Lung microvascular endothelial cell (primary cell): ENCODE measurements at places on chromosomes 12 and 14. TPM values are rescaled to one million over a fixed set of nuclear protein-coding genes. Genes with fewer than 3 reads are reported as not detected.
A peak's percentile ranks its signal among the peaks of the same experiment; 100 is the strongest.

GRCh38 chr14:101070540-101071492, 167.3 kb upstream of the RTL1 start:
- DNase-seq, result no peak

GRCh38 chr12:116719731-116720528, 17.9 kb downstream of the SPRING1 start:
- DNase-seq, result no peak

PMEL gene
- total RNA-seq, result 0.20 and 0.22 TPM in 2 replicates

DNA sequence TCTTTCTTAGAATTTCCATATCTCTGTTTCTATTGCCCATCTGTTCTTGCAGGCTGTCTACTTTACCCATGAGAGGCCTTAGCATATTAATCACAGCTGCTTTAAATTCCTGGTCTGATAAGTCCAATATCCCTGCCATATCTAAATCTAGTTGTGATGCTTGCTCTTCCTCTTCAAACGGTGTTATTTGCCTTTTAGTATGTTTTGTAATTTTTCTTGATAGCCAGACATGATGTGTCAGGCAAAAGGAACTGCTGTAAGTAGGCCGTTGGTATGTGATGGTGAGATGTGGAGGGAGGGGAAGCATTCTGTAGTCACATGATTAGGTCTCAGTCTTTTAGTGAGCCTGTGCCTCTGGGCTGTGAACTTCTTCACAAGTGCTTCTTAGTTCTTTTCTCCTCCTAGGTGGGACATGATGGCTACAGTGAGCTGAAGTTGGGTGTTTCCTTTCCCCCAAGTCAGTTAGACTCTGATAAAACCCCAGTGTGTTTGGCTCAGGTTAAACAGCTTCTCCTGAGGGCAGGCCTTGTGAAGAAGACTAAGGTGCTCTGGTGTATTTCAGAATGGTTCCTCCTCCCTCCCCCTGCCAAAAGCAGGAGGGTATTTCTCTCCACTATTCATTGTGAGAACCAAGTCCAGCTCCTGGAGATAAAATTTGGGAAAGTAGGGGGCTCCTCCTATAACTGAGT, 195.9 kb upstream of the PARP11 start:
- no peak for DNase-seq

DNA sequence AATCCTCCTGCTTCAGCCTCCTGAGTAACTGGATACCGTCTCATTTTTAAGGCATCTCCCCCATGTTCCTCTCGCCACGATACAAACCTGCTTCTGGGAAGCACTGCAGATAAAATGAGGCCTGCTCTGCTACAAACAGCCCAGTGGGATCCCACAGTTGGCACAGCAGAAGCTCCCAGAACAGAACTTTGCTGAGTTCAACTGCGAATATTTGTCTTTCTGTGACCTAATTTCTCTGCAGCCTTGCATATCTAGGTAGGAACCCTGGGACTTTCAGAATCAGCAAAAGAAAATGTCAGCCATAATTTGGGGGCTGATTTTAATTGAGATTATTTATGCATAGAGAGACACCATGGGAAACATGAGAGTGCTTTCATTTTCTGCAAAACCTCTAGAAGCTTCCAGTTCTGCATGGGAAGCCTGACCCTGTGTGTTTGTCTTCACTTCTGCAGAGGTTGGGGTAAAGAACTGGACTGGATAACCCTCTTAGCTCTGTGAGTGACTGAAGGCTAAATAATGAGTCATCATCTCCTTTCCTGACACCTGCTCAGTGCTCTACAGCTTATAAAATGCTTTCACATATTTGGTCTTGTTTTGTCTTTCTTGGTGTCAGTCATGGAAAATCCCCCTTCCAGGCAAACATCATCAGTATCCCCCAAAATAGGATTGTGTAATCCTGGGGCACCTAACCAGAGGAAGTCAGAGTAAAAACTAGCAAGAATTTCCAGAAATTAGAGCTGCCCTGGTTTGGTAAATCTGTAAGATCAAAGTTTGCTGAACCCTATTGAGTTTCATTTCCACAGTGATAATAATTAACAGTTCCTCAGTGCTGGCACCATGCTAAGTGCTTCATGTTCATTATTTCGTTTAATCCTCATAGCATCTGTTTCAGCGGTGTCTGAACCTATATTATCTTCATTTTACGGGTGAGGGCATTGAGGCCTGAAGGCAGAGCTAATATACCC, 185.8 kb downstream of the SLC15A4 start:
- no peak for DNase-seq

GRCh38 chr12:2959192-2959504, at the start of gene TEAD4:
TSS of gene TEAD4 (plus strand) at chr12:2959397.
- DNase-seq, result peak; percentile 77

GRCh38 chr14:88037325-88037724, 32.4 kb downstream of the GPR65 start:
- DNase-seq, result no peak

- DNase-seq, result peak; percentile 94
Observed at GRCh38 chr12:24948757-24949722, at the start of gene BCAT1. TSS of gene BCAT1 (minus strand) at chr12:24949101. CDS start at chr12:24948932, 169 bp downstream.

DNA sequence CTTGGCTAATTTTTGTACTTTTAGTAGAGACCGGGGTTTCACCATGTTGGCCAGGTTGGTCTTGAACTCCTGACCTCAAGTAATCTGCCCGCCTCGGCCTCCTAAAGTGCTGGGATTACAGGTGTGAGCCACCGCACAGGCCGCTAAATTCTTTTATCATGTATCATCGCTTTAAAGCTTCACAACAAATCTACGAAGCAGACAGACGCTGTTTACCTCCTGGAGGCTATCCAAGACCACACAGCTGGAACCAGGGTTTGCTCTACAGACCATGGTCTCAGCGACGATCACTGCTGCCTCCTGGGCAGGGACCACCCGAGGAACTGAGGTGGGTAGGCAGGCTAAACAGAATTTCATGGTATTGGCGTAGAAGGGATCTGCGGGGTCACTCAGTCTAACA, 27.2 kb downstream of the KRT80 start:
- no peak for DNase-seq

RAB3IP gene
- 7.8 and 10.7 TPM in 2 replicates for total RNA-seq

NFATC4 gene
- 0.60 and 0.87 TPM in 2 replicates for total RNA-seq

FLRT2 gene
- total RNA-seq, result 86.5 and 139 TPM in 2 replicates

NYNRIN gene
- total RNA-seq, result 1.4 and 4.1 TPM in 2 replicates

NPAS3 gene
- under 0.01 and 0.20 TPM in 2 replicates for total RNA-seq

CCDC197 gene
- total RNA-seq, result not detected in 2 replicates

NXPH4 gene
- under 0.01 TPM in 1 of 2 replicates, not detected in the other for total RNA-seq

- no peak for DNase-seq
Observed at GRCh38 chr12:97756066-97756666, 293.6 kb downstream of the RMST start.

NKX2-8 gene
- total RNA-seq, result not detected in 2 replicates

GRCh38 chr12:5512601-5512970, 80.7 kb downstream of the NTF3 start:
- no peak for DNase-seq

PLEKHH1 gene
- total RNA-seq, result under 0.01 and 0.22 TPM in 2 replicates

TPH2 gene
- not detected in 2 replicates for total RNA-seq

DNA sequence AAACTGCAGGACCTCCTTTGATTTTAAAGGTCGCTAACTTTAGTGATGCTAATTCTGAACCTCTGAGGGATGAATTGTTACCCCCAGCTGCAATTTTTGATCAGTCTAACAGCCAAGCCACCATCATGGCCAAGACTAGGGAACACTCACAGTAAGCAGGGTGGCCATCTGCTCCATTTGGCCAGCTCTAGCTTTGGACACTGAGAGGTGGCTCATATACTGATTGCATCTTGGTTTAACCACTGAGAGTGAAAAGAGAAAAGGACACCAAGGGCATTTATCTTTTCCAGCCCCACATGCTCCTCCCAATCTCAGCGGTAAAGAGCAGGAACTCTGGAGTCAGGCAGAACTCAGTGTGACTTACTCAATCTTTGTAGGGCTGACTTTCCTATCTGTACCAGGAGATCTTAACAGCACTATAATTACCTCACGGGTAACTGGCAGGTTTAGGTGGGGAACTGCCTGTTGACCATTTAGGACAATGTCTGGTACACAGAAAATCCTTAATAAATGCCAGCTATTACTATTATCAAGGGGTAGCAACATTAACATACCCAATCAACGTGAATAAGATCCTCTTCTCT, 6.2 kb downstream of the LPCAT3 start:
- no peak for DNase-seq

DNA sequence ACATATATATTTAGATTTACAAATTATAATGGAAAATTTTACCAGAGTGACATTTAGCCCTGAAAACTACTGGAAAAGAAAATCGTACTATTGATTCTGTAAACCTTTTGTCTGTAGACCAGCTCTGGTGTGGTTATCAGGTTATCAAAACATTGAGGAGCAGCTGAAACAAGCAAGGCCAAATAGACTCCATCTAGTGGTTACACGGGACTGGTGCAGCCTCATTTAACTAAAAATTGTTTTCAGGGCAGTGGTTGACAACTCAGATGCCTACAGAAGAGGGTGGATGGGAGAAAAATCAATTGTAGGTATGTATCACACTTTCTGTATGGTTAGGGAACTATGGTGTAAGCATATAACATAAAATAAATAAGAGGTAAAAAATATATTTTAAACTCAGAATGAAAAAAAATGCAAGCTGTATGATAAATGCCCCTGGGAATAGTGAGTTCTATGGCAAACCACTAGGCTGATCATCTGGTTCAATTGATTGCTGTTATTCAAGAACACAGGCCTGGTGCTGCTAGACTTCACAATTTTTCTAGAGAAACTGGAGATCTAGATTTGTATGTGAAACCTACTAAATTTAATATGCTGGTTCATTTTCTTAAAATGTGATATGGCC, 51.2 kb downstream of the ACSS3 start:
- peak; percentile 66 for DNase-seq

NOVA1 gene
- under 0.01 TPM in 1 of 2 replicates, not detected in the other for total RNA-seq

DNA sequence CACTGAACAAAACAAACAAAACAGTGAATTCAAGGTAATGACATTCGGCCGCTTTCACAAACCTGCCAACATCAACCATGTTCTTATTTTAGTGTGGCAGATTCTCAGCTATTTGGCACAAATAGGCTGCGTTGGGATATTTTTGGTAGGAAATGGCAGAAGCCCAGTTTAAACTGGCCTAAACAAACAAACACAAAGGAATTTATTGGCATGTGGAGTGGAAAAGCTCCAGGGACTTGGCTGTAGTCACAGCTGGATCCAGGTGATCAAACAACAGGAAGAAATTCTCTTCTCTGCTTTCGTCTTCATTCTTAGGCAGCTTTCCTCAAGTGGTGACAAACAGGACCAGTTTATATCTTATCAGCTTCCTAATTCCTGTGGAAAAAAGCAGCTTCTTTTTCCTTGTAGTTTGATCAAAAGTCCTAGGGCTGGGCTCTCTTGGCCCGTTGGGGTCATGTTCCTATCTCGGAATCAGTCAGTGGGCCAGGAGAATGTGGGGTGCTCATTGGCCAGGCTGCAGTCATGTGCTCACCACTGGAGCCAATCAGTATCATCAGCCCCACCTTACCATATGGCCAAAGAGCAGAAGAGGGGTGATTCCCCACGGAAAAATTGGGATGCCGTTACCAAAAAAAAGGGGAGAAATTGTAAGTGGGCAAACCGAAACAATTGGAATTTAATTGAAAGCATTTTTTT, 22.6 kb downstream of the C12orf75 start:
- no peak for DNase-seq

AQP2 gene
- total RNA-seq, result not detected in 2 replicates

GRCh38 chr12:80038062-80038560, 61.2 kb upstream of the OTOGL start:
- no peak for DNase-seq

- no peak for DNase-seq
Observed at GRCh38 chr12:81359736-81360135, 281.9 kb downstream of the ACSS3 start.

DNA sequence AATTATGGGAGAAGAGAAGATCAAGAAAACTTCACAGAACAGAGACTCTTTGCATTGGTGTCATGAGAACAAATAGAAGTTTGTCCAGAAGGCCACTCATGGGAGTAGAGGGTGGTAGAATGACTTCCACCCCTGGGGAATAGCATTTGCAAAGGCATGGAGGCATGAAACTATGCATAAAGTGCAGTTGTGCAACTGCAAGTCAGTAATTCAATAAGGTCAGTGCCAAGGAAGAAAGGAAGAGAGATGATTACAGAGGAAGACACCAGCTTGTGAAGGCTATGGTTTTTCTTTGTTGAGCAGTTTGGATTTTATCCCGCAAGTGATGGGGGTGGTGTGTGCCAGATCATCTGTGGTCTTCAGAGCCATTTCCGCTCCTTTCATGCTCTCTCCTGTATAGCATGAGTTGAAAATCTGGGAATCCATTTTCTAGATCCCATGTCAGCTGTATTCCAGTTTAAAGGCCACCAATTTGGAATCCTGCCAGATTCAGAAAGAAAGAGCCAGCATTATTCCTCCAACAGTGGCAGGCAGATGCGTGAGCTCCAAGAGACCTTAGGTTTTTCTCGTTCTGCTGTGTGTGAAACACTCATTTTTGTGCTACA, 67.6 kb upstream of the GRIN2B start:
- DNase-seq, result no peak

GRCh38 chr12:43306066-43306465, 245.9 kb downstream of the ADAMTS20 start:
- peak; percentile 73 for DNase-seq

DNA sequence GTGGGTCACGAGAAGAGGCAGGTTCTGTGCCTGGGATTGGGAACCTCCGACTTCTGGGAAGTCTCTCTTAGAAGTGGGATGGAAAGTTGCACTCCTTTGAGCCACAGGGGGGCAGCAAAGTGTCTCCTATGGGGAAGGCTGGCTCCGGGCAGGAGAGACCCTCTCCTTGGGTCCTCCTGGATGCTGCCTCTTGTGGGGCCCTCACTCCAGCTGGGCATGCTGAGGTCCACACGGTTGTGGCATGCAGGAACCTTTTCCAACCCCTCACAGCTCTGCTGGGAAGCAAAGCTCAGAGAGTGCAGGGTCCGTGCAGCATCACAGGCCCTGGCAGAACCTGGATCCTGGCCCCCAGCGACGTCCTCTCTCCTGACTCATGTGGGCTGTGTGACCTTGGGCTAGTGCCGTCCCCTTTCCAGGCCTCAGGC, 17.4 kb downstream of the SDSL start:
- DNase-seq, result peak; percentile 59

GRCh38 chr14:102911541-102911951, 10.9 kb upstream of the AMN start:
- no peak for DNase-seq

GRCh38 chr12:20704860-20705259, 9.7 kb downstream of the SLCO1C1 start:
- DNase-seq, result peak; percentile 25

MANSC1 gene
- 5.0 and 5.4 TPM in 2 replicates for total RNA-seq

SPIC gene
- total RNA-seq, result not detected in 2 replicates

SRRM4 gene
- not detected in 2 replicates for total RNA-seq

DNA sequence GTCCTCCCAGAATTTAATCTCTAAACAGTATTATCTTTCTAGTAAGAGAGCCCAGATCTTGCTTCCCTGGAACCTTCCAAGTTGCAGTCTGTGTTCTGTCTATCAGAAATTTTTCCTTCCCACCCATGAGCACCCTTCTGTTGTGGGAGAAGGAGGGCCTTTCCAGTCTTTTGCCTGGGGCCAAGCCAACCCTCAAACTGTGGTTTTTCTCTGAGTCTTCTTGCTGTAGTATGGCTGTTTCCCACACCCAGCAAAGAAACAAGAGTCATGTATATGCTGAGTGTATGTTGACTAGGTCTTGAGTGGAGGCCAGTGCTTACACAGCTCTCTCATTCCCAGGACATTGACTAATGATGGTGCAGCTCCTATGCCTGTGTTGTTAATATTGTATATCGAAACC, 104.5 kb downstream of the TGFB3 start:
- no peak for DNase-seq

GRCh38 chr14:94646066-94646465, 33.9 kb downstream of the SERPINA3 start:
- DNase-seq, result no peak
